ENCODE measurements at places on chromosomes 16 and 17.

- peaks cover 7% of the 10 kb centered on the region for H3K27me3 ChIP-seq
- no peaks in the 10 kb centered on the region for H3K36me3 ChIP-seq
- DNase-seq: no peak
- no peak overlapping the region for H3K4me3 ChIP-seq
- H3K27ac ChIP-seq: no peak overlapping the region
Observed at GRCh38 chr17:28506763-28507487, 777 bp downstream of the FOXN1 start.

GRCh38 chr16:49859125-49859811, 3.4 kb upstream of the ZNF423 start:
- no peaks in the 10 kb centered on the region for H3K36me3 ChIP-seq
- DNase-seq: peak; percentile 38
- no peak overlapping the region for H3K27ac ChIP-seq
- peak overlapping the region; percentile 70 for H3K4me3 ChIP-seq
- peaks cover 31% of the 10 kb centered on the region for H3K27me3 ChIP-seq

DNA sequence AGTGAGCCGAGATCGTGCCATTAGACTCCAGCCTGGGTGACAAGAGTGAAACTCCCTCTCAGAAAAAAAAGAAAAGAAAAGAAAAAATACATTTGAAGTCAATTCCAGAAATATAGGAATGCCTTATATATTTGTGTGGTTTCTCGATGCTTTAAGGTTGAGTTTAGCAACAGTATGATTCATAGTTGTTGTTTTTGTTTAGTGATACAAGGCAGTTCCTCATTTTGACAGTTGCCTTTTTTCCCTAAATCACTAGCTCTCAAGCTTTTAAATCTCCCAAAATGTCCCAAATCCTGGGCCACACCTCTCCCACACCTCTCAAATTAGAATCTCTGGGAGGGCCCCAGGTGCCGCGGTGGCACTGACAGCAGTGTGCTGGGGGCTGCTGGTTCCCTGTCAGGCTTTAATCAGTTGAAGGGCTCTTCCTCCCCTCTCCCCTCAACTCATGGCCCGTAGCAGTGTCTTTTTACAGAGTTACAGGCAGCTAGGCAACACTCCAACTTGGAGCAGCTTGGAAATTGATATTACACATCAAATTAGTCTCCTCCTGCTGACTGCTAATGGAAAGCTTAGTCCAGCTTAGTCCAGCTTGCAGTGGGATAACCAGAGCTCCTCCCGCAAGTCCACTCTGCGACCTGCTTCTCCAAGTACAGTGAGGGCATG, 58.4 kb downstream of the EPN2 start:
- H3K27ac ChIP-seq: no peak overlapping the region
- H3K4me1 ChIP-seq: peaks cover 12% of the 10 kb centered on the region
- H3K36me3 ChIP-seq: no peaks in the 10 kb centered on the region

DNA sequence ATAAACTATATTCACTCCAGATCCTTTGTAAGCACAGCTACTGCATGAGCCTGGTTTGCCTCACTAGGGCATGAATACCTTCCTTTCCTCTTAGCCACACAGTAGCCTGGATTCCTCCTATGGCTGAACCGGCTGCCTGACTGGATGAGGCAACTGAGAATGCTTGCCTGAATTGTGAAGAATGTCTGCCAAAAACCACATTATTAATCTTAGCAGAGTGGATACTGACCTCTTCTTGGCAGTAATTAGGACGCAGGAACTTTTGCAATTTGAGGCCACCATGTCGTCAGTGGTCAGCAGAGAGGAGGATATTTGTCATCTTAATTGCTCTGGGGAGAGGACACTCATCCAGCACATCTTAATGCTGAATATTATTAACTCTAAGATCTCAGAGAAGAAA, 651.8 kb upstream of the GOT2 start:
- H3K36me3 ChIP-seq: no peaks in the 10 kb centered on the region
- peaks cover 26% of the 10 kb centered on the region for H3K4me1 ChIP-seq
- H3K4me3 ChIP-seq: no peak overlapping the region
- no peak for DNase-seq

- H3K4me3 ChIP-seq: no peak overlapping the region
- H3K4me1 ChIP-seq: peaks cover 11% of the 10 kb centered on the region
- no peaks in the 10 kb centered on the region for H3K36me3 ChIP-seq
- no peaks in the 10 kb centered on the region for H3K27me3 ChIP-seq
- H3K27ac ChIP-seq: no peak overlapping the region
- DNase-seq: no peak
Observed at GRCh38 chr17:57498443-57498842, 242.1 kb downstream of the MSI2 start.

DNA sequence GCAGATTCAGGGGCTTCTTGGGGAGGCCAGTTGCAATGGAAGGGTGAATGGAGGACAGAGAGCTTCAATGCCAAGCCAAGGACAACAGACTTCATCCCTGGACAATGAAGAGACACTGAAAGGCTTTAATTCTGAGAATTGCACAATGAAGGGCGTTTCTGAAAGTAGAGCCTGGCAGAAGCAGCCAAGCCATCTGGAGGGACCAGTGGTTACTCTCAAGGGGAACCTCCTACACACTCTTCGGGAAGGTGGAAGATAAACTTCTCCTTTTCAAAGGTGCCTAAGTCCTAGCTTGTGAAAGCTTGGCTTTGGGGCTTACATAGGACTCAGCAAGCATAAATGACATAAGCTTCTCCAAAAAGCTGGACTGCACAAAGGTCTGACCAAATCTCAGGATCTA, 6.2 kb upstream of the CES1 start:
- no peak overlapping the region for H3K4me3 ChIP-seq
- H3K4me1 ChIP-seq: peaks cover 7% of the 10 kb centered on the region
- DNase-seq: no peak

GRCh38 chr16:72149676-72150464, 22.1 kb downstream of the PMFBP1 start:
- H3K27me3 ChIP-seq: peaks cover 8% of the 10 kb centered on the region
- H3K4me1 ChIP-seq: peaks cover 6% of the 10 kb centered on the region
- 0 out of 2 replicates have a peak, but pooled peaks cover 5% of the 10 kb centered on the region for H3K36me3 ChIP-seq

- H3K27me3 ChIP-seq: no peaks in the 10 kb centered on the region
- no peak overlapping the region for H3K27ac ChIP-seq
- DNase-seq: no peak
- no peaks in the 10 kb centered on the region for H3K36me3 ChIP-seq
- no peaks in the 10 kb centered on the region for H3K4me1 ChIP-seq
Observed at GRCh38 chr16:21566891-21567414, 32.4 kb upstream of the METTL9 start.

DNA sequence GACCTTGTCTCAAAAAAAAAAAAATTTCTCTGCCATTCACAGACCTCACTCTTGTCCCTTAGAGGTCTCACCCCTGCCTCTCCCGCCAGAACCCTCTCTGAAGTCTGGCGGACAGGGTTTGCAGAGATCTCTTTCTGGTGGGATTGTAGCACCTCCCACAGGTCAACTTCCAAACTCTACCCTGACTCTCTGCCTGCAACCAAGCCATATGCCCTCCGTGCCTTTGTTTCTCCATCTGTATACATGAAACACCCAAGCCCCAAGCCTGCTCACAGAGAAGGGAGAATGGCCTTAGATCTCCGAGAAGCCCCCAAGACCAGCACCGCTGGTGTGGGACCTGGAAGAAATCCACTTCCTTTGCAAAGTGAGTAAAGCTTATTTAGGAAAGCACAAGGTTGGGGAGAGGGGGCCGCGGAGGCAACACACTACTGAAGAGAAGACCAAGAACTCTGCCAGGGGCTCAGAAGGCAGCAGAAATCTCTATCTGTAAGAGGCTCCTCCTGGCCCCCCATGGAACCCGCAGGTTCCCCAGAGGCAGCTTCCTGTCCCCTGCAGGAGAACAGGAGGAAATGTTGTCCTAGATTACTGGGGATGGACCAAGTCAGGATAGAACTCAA, 219.9 kb downstream of the C16orf78 start:
- no peaks in the 10 kb centered on the region for H3K36me3 ChIP-seq
- no peak overlapping the region for H3K4me3 ChIP-seq
- H3K4me1 ChIP-seq: peaks cover 56% of the 10 kb centered on the region
- H3K27ac ChIP-seq: no peak overlapping the region
- no peaks in the 10 kb centered on the region for H3K27me3 ChIP-seq

DNA sequence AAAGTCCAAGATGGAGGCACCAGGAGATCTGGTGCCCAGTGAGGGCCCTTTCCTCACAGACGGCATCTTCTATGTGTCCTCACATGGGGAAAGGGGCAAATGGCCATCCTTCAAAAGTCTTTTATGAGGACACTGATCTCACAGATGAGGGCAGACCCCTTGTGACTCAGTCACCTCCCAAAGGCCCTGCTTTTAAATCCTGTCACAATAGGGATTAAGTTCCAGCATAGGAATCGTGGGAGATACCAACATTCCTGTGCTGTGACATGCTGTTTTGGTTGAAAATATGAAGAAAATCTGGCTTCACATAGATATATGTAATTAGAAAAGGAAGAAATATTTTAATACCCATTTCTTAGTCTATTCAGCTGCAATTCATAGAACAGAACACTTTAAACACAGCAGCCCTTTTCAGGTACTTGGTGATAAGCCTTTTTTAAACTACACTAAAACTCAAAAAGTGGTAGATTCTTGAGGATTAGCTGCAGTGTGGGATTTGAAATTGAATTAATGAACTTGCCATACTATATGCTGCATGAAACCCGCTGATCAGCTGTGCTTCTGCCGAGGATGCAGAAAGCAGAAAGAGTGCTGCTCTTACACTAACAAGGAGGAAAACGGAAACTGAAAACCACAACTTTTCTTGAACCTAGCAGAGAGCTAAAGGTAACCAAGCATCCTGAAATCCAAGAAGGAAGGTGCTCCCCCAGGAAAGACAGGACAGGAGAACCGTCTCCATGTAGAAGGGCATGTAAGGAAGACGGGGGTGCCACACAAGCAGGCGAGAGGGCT, 32.7 kb downstream of the VPS53 start:
- H3K36me3 ChIP-seq: peaks cover 11% of the 10 kb centered on the region
- peaks cover 8% of the 10 kb centered on the region for H3K4me1 ChIP-seq
- H3K27ac ChIP-seq: no peak overlapping the region
- H3K27me3 ChIP-seq: no peaks in the 10 kb centered on the region
- DNase-seq: no peak
- no peak overlapping the region for H3K4me3 ChIP-seq

DNA sequence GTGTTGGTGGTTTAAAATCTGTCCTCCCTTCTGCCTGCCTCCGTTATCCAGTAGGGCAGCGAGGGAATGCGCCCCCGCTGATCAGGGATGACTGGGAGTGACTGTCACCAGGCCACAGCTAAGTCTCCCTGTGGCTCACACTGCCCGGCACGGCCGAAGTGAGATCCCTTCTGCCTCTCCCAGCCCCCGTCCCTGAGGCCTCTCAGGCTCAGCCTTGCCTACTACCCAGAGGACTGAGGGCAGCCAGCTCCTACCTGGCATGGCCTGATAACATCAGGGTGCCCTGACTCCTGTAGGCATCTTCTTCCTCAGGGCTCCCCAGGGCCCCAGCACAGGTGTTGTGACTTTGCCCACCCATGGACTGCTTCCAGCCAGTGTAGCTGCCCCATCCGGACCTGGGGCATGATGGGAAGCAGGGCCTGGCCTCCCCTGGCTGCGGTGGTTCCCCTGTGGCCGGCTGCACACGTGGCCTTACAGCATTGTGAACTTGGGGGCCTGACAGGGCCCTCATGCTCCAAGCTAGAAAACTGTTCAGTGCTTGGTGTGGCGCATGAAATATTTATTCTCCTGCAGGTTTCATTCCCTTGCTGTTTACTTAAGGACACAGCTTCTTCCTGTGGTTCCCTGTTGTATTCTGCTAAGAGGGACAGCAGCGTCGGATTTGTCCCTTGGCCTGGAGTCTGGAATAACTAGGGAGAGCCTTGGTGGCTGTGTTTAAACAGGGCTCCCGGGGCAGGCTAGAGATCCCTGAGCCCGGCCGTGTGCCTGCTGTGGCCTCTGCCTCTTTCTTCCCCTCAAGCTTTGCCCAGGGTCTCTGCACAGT, 30.0 kb downstream of the GINS2 start:
- H3K4me3 ChIP-seq: no peak overlapping the region
- no peaks in the 10 kb centered on the region for H3K4me1 ChIP-seq
- H3K36me3 ChIP-seq: peaks cover 40% of the 10 kb centered on the region
- no peak overlapping the region for H3K27ac ChIP-seq
- DNase-seq: no peak

- no peak for DNase-seq
- H3K4me1 ChIP-seq: peaks cover 54% of the 10 kb centered on the region
- no peak overlapping the region for H3K27ac ChIP-seq
- no peaks in the 10 kb centered on the region for H3K27me3 ChIP-seq
- peaks cover 15% of the 10 kb centered on the region for H3K36me3 ChIP-seq
Observed at GRCh38 chr17:45577571-45578279, 87.2 kb upstream of the PLEKHM1 start.

GRCh38 chr17:58284613-58285421, 4.1 kb upstream of the MPO start:
- peak; percentile 51 for DNase-seq
- peaks cover 20% of the 10 kb centered on the region for H3K4me1 ChIP-seq
- H3K36me3 ChIP-seq: no peaks in the 10 kb centered on the region
- H3K27ac ChIP-seq: 0 out of 2 replicates have a peak overlapping the region, but pooled peaks have one; percentile 17
- H3K4me3 ChIP-seq: no peak overlapping the region
- peaks cover 4% of the 10 kb centered on the region for H3K27me3 ChIP-seq

DNA sequence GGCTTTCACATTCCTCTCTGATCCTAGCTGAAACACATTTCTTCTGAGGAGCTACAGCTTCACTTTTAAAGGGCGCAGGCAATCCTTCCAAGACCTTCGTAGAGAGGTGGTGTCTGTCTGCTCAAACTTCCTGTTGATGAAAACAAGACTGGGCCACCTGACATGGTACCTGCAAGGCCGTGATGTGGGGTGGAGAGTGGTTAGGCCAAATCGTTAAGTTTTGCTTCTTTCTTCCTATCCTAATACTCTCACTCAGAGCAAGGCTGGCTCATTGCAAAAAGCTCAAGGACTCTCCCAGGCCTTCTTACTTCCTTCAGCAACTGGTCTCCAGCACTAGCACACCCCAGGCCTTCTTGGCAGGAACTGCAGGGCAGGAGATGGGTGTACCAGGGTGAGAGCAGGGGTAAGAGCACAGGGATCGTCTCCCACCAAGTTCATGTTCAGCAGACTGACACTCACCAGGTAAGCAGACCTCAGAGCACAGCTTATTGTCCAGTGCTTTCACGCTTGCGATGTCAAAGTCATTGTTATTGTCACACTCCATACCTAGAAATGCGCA, 10.9 kb upstream of the FOXJ1 start:
- H3K4me3 ChIP-seq: no peak overlapping the region
- H3K27ac ChIP-seq: no peak overlapping the region
- DNase-seq: no peak
- peaks cover 37% of the 10 kb centered on the region for H3K4me1 ChIP-seq
- H3K27me3 ChIP-seq: no peaks in the 10 kb centered on the region

GRCh38 chr16:50944436-50944835, 202.6 kb downstream of the CYLD start:
- no peaks in the 10 kb centered on the region for H3K36me3 ChIP-seq
- H3K4me3 ChIP-seq: no peak overlapping the region
- H3K4me1 ChIP-seq: peaks cover 3% of the 10 kb centered on the region
- no peak for DNase-seq
- no peak overlapping the region for H3K27ac ChIP-seq

DNA sequence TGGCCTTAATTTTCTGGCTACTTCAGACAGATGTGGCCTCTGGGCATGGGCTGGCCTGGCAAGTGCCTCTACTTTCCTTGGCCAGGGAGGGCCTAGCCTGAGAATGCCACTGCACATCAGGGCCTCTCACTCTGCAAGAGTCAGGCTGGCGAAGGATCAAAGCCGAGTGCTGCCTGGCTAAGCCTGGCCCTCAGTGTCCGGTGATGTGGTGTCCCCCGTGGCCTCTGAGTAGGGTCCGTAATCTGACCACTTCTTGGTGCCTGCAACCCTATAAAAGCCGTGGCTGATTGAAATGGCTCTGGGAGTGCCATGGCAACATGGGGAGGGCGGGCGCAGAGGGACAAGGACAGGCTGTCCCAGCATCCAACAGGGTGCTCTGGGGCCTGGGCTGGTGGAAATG, 30.2 kb downstream of the TBX4 start:
- no peaks in the 10 kb centered on the region for H3K27me3 ChIP-seq
- no peak overlapping the region for H3K27ac ChIP-seq
- H3K4me3 ChIP-seq: no peak overlapping the region

Measured in WTC11 (cell line).